Adrenal gland (tissue), 19 donors: ENCODE measurements at places on chromosomes 6 and 20. TPM values are rescaled to one million over a fixed set of nuclear protein-coding genes. Genes with fewer than 3 reads are reported as not detected.

- DNase-seq: no peak
Observed at GRCh38 chr6:154426997-154427396, 70.4 kb upstream of the IPCEF1 start.

GRCh38 chr20:62797671-62798532 is 1.6 kb downstream of the MRGBP start:
- no peak for DNase-seq

GRM1 gene
- polyA plus RNA-seq: 0.04 TPM

BTN1A1 gene
- polyA plus RNA-seq: not detected
